ENCODE measurements at places on chromosomes 16 and 17. TPM values are rescaled to one million over a fixed set of nuclear protein-coding genes. Genes with fewer than 3 reads are reported as not detected.

Gene CCL5
- not detected for total RNA-seq

Gene SEPTIN1
- 0.13 TPM for total RNA-seq

Gene FASN
- 126 TPM for total RNA-seq

Gene CCDC200
- total RNA-seq = not detected

Gene CCL8
- 0.20 TPM for total RNA-seq

Gene VAT1L
- 0.17 TPM for total RNA-seq

Gene MT1M
- not detected for total RNA-seq

Gene MYCBPAP
- total RNA-seq = 1.7 TPM

All from smooth muscle cell of the pulmonary artery (primary cell).